Subcutaneous adipose tissue (tissue), 4 donors: ENCODE measurements at places on chromosomes 5 and 9. TPM values are rescaled to one million over a fixed set of nuclear protein-coding genes. Genes with fewer than 3 reads are reported as not detected.

NEUROG1 gene
- not detected for total RNA-seq

RALGPS1 gene
- 4.7 TPM for total RNA-seq

BAAT gene
- not detected for total RNA-seq

AIF1L gene
- total RNA-seq = 8.2 TPM

RFESD gene
- total RNA-seq = 1.7 TPM
